NCI-H187 treated with DMSO at 0.1 percent for 48 hours (cell line): ENCODE measurements at places on chromosomes 3 and 15.

- DNase-seq, result no peak
Observed at GRCh38 chr15:73550190-73550589, 83.0 kb downstream of the NPTN start.

DNA sequence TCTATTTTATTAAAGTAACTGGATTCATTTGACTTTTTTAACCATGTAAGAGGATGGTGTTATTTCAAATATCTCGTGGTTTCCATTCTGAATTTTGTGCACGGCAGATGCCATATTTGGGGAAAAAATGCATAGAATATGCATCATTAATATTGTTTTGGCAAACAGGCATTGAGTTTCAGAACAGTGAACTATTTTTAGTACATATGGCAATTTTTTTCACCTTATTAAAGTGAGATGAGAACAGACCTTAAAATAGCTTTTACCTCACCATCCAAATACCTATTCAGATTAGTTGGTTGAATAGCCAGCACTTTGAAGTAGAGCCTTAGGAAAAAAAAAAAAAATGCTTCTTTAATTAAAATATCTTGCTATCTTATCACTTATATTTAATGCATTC, 117.3 kb upstream of the FLNB start:
- DNase-seq, result no peak

GRCh38 chr3:69838217-69838616, 99.0 kb downstream of the MITF start:
- no peak for DNase-seq

DNA sequence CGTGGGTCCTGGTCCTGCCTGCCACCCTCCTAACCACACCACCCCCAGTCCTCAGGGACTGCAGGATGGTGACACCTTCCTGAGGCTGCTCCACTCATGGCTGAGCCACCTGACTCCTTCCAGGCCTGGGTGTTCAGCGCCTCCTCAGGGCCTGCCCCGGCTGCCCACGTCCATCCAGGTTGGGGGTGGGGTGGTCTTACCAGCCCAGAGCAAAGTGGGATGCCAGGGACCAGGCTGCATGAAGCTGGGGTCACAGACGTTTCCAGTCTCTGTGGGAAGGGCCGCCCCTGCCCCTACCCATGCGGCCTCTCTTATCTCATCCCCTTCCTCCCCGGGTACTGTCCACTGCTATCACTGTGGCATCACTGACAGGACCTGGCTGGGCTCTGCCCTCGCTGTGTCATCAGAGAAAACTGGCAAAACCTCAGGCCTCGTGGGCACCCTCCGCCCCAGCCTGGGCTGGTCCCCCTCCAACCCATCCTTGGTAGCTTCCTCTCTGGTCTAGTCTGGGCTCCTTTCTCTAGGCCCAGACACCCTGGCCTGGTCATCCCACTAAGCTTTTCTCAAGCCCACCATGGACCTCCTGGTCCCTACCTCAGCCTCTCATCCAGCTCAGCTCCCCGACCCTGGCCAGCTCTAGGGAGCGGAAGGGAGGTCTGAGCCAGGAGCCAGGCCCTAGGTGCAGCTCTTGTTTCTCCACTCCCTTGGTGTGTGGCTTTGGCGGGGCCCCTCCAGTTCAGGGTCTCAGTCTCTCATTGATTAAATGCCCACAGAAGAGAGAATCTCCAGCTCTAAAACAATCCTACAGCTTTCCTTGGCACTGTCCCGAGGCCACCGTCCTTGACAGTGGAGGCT, 32.9 kb downstream of the WNT7A start:
- no peak for DNase-seq

DNA sequence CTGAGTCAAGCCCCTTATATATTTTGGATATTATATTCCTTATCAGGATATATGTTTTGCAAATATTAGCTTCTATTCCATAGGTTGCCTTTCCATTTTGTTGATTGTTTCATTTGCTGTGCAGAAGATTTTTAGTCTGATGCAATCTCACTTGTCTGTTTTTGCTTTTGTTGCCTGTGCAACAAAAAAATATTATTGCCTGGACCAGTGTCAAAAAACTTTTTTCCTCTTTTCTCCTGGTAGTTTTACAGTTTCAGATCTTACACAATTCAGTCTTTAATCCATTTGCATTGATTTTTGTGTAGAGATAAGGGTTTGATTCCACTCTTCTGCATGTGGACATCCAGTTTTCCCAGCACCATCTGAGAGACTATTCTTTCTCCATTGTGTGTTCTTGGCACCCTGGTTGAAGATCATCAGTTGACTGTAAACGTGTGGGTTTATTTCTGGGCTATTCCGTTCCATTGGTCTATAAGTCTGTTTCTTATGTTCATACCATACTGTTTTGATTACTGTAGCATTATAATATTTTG, 228.9 kb upstream of the NR2E3 start:
- DNase-seq, result no peak

DNA sequence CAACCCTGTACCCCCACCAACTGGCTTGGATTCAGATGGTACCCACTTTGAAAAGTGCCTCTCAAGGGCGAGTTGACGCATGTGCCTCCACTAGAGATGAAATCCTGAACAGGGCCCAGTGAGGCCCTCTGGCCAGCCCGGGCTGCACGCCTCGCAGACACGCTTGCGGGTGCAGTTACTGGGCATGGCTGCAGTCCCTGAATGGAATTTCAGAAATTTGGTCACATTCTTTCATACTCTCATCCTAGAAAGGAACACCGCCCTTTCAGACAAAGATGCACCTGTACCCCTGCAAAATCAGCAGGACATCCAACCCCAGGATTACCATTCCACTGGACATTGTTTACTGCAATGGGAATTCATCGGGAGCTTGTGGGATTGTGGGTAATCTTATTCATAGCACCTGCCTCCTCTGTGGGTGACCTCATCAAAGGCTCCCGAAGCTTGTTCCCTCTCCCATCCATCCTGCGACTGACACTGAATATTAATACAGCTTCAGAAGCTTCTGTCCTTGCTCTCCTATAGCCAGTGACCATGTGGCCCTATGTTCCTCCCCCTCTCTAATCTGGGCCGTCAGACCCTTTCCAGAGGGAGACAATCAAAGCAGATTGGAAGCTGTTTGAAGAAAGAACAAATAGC, 42.5 kb upstream of the TPM1 start:
- no peak for DNase-seq

GRCh38 chr3:63869940-63870614, 6.4 kb downstream of the ATXN7 start:
- no peak for DNase-seq

GRCh38 chr3:143595456-143596077, 252.7 kb downstream of the SLC9A9 start:
- DNase-seq, result no peak

DNA sequence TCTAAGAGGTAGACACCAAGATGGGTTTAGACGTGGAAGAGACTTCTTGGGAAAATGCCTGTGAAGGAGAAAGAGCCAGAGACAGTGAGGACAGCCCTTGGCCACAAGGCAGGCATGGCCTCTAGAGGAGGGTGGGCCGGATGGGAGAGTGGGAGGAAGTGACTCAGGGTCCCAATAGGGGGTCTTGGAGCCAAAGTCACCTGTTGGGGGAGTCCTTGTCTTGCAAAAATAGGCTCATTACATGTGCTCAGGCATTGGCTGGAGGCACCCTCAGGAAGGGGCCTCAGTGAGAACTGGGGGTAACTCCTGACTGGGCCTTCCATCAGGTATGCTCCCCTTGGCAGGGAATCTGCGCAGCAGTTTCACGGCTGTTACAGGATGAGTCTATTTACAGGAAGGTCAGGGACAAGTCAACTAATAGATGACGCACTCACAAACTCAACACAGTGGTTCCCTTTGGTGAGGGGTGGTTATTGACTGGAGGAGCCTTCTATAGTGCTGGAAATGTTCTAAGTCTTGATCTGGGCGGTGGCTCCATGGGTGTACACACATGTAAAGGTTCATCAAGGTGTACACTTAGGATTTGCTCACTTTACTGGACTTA, 259.6 kb downstream of the XXYLT1 start:
- no peak for DNase-seq

DNA sequence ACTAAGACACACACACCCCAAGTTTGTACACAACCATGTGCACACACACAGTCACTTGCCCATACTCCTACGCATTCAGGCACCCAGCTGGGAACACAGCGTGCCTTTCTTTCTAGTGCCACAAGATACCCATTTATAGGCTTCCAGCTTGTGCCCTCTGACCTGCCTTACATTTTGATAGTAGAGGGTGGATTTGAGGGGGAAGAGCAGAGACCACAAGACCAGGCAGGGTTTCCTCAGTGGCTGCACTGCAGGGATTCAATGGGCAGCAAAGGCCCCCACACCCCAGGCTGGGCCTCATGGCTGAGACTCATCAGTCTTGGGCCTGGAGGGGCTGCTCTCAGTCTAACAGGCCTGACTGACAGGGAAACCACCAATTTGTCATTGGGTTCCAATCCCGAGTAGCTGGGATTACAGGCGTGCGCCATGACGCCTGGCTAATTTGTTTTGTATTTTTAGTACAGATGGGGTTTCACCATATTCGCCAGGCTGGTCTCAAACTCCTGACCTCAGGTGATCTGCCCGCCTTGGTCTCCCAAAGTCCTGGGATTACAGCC, 18.8 kb upstream of the ANKDD1A start:
- no peak for DNase-seq

- DNase-seq, result no peak
Observed at GRCh38 chr3:45832699-45833098, 9.2 kb downstream of the LZTFL1 start.

DNA sequence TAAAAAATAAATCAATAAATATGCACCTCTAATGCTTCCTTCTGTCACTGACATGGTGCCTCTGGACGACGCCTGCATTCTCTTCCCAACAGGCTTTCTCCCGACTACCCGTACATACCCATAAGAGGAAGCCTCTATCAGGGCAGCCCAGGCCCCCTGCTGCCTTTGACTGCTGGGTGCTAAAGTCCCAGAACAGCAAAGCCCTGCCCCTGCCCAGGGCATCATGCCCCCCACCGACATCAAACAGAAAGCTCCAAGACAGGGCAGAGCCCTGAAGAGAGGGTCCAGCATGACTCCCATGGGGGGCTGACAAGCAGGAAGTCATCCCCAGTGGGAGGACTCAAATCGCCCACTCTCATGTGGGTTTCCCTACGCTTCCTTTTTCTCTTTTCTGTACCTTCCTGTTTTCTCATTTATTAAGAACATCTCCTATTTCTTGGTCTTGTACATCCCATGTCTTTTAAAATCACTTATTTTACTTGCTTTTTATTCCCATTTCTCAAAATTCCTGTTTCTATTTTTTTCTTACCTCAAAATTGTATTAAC, 23.4 kb downstream of the XPC start:
- no peak for DNase-seq

GRCh38 chr3:48012659-48013058, 3.6 kb downstream of the MAP4 start:
- no peak for DNase-seq

GRCh38 chr3:59862686-59863085, 812.9 kb upstream of the CFAP20DC start:
- no peak for DNase-seq

DNA sequence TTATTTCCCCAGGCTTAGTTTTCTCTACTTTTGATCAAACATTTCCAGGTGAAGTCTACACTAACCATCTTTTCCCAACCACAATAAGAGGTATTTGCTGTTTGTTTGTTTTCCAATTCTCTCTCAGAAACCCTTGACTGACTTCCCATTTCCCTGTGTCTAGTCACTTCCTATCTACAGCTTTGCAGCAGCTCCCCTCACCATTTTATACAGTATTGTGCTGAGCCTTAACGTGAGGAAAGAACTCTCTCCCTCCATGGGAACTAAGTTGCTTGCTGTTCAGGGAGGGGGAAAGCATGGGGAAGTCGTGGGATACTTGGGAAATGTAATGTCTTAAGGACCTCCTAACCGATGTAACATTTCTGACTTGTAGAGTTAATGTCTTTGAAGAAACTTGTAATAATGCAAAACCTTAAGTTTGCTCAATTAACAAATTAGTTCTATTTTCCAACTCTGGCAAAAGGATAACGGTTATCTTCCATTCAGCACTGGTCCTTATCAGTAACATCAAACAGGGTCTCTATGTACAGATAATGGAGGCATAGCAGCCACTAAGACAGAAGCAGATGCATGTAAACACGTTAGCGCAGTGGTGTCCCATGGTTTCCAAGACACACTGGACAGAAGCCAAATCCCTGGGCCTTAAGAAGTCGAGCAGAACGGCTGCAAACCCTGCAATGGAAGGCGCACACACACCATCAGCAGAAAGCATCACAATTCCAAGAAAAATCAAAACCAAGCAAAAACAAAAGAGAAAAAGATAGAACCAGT, 39.7 kb downstream of the NPTN start:
- DNase-seq, result no peak

DNA sequence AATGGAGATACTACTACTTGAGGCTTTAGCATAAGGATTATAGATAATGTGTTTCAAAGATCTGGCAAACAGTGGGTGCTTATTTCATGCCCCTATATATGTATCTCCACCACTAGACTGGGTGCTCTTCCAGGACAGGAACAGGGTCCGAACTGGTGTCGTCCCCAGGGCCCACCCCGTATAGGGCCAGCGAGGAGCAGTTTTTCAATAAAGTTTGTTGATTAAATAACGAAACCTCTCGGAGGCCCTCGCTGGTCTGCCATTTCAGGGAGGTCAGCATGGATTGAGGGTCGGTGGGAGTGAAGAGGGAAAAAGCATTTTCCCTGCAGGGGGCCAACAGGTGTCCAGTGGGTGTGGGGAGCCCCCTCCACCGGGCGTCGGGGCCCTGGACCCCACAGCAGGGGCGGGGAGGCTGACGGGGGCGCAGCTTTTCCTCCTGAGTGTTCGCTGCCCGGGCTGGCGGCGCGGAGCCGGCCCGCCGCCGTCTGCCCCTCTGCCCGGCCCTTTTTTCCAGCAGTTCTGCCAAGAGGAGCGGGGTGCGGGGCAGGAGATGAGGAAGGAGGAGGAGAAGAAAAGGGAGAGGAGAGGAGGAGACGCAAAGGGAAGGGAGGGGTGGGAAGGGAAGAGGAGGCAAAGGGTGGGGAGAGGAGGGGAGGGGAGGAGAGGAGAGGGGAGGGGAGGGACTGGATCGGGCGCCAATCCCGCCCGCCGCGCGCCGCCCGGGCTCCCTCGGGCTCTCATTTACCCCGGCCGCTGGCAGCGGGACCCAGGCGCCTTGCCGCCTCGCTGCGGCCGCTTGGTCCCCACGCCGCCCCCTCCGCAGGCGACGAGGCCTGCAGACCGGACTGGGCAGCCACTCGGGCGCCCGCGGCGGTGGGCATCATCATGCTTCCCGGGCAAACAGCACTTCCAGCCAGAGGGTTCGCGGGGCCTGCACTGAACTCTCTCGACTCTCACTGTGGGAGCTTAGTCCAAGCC, 66.3 kb downstream of the ISG20 start:
- no peak for DNase-seq

DNA sequence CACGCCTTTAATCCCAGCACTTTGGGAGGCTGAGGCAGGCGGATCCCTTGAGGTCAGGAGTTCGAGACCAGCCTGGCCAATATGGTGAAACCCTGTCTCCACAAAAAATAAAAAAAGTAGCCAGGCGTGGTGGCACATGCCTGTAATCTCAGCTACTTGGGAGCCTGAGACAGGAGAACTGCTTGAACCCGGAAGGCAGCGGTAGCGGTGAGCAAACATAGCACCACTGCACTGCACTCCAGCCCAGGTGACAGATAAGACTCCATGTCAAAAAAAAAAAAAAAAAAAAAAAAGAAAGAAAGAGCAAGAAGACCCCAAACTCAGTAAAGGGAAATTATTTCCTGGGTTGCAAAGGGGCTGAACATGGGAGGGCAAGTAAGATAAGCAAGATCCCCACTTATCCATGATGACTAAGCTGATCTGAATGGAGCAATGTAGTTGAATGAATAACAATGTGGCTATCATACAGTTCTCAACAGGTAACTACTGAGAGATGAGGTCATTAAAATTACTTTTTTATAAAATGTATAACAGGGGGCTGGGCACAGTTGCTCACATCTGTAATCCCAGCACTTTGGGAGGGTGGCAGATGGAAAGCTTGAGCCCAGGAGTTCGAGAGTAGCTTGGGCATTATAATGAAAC, 46.0 kb downstream of the RBM15B start:
- no peak for DNase-seq

- no peak for DNase-seq
Observed at GRCh38 chr3:72082186-72082715, 297.3 kb upstream of the PROK2 start.
